ENCODE measurements at places on chromosomes 12 and 14. TPM values are rescaled to one million over a fixed set of nuclear protein-coding genes. Genes with fewer than 3 reads are reported as not detected.

DNA sequence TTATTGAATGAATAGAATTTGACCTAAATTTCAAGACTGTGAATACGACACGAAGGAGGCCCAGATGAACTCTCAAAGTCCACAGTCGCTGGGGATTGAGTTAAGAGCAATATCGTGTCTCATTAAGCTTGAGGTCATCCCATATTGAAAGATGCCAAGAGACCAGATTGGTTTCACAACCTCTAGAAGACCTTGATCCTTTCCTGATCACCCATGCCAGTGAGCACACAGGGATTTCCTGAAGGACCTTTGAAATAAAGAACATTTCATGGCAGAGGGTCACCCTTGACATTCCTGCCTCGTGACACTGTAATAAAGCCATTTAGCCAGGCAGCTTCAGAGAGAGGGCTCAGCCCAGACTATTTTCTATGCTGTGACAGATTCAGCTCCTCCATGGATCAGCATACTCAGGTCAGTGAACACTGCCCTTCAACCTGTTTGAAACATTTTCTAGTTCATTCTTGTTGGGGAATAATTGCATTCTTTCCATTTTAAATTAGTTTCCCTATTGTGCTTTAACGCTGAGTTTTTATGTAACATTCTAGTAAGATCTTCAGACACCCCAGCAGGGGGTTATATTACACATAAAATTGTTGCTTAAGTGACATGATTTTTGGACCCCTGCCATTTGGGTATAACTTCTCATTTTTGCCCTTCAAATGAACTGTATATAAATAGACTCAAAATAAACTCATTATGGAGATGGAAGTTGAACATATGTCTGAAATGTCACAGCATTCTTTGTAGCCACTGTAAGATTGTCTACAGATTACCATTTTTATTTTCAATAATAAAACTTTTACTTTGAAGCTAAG is 213.2 kb downstream of the C12orf50 start:
- DNase-seq = no peak

Gene CLEC4D
- not detected for total RNA-seq

GRCh38 chr12:12899530-12900380 is 8.4 kb downstream of the GPRC5A start:
- DNase-seq = peak; percentile 84

- DNase-seq = peak; percentile 20
These were observed 788 bp downstream of the DDHD1 start for GRCh38 chr14:53152184-53152886.

Gene C14orf180
- not detected for total RNA-seq

DNA sequence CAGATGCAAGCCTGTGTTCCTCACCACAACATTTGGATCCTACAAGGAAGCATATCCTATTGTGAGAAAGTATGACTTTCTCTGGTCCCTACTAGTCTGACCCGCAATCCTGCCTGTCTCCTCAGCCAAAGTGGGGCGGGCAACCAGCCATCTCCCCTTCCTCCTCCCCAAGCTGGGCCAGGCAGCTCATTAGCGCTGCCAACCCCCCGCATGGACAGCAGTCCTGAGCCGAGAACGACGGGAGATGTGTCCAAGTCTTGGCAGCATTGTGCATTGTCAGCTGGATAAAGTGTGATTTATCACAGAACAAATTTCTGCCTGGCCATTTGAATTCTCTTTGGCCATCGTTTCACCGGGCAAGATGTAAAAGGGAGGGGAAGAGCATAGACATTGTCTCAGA is 139.4 kb downstream of the SLC15A4 start:
- DNase-seq = no peak

- DNase-seq = no peak
These were observed 11.6 kb downstream of the CNOT2 start for GRCh38 chr12:70254846-70255245.

GRCh38 chr12:109302358-109302757 is 6.7 kb downstream of the FOXN4 start:
- no peak for DNase-seq

DNA sequence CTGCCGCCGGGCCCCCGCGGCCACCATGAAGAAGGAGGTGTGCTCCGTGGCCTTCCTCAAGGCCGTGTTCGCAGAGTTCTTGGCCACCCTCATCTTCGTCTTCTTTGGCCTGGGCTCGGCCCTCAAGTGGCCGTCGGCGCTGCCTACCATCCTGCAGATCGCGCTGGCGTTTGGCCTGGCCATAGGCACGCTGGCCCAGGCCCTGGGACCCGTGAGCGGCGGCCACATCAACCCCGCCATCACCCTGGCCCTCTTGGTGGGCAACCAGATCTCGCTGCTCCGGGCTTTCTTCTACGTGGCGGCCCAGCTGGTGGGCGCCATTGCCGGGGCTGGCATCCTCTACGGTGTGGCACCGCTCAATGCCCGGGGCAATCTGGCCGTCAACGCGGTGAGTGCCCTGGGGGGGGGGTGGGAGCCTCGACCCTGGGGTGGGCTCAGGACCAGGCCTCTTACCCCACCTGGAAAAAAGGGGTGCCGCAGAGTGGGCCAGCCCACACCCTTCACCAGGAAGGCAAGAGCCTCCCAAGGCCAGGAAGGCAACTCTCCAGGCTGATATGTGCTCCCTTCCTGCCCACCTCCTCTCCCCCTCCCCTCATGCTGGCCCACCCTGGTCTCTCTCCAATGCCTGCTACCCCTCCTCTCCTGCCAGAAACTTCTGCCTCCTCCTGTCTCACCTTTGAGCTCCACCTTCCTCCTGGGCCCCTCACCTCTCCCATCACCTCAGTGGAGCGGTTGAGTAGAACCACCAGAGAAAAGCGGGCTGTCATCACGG is 507 bp downstream of the AQP5 start:
- no peak for DNase-seq

DNA sequence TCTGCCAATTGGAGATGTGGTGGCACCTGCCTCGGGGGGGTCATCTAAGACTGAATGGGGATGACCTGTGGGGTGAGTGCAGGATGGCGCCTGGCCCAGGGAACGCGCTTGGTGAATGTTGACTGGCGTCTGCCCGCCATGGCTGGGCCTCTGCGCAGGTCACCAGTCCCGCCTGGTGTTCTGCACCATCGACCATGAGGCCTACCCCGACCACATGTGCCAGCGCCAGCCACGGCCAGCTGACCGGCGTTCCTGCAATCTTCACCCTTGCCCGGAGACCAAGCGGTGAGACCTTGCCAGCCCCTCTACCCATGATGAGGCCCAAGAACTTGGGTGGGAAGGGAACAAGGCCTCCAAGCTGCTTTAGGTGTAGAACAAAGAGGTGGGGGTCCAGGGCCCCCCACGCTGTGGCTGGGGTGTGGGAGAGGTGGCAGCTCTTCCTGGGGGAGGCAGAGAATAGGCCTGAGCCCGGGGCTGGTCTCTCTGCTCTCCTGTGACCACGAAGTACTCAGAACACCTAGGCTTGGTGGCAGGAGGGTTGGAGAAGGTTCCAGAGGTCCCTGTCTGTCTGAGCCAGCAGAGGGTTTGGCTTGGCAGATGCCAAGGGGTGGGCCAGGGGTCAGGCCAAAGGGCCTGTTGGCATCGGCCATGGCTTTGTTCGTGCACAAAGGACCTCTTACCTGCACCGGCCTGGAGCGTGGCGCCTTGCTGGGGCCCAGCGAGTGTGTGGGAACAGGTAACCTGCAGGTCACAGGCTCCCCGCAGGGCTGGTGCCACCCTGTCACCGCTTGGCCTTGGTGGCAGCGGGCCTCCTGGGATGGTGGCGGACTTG is 15.4 kb downstream of the PAPLN start:
- DNase-seq = no peak

DNA sequence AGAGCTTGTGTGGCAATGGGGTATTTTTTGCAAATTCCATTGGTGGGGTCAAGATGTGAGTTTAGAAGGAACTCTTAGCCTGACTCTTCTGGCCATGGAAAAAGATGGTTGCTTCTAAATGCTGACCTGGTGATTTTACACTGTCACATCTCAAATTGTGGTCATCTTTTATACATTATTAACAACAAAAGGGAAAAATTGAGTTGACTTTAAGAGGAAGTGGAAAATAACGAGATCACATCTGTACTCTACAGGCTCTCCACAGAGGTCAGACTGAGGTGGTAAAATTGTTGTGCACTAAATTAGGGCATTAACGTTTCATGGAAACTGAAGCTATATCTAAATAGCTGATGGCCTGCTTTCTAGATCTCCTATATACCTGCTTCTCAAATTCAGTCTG is 44.7 kb downstream of the PTPN11 start:
- DNase-seq = no peak

DNA sequence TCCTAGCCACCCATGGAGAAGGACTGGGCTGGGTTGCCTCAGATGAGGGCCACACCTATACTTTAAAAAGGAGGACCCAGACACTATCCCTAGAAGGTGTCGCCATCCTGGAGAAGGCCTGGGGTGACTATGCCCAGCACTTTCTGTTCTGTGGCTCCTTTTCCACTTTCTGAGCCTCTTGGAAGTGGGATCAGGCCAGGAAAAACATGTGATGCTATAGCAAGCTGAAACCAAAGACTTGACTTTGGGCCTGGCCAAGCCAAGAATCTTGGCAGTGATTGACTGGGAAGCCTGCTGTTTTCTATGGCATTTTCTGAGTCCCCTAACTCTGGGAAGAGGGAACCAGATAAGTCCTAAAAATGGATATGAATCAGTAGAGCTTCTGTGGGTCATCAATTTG is 332.3 kb downstream of the ZFP36L1 start:
- DNase-seq = no peak

GRCh38 chr12:6367969-6368892 is 7.1 kb downstream of the SCNN1A start:
- no peak for DNase-seq

Gene AQP6
- total RNA-seq = not detected

- DNase-seq = no peak
These were observed 6.3 kb downstream of the SLC25A47 start for GRCh38 chr14:100329233-100330006.

Gene IL26
- not detected for total RNA-seq

GRCh38 chr12:97260786-97261185 is 201.8 kb upstream of the RMST start:
- DNase-seq = no peak

GRCh38 chr12:92118826-92119536 is 26.7 kb downstream of the BTG1 start:
- no peak for DNase-seq

Gene ACADS
- total RNA-seq = 5.3 TPM

- no peak for DNase-seq
These were observed 216.5 kb downstream of the SLC38A4 start for GRCh38 chr12:46609273-46609623.

GRCh38 chr12:89067421-89068187 is 284.7 kb downstream of the DUSP6 start:
- DNase-seq = no peak

GRCh38 chr12:116898669-116899068 is 12.1 kb upstream of the FBXW8 start:
- DNase-seq = no peak

DNA sequence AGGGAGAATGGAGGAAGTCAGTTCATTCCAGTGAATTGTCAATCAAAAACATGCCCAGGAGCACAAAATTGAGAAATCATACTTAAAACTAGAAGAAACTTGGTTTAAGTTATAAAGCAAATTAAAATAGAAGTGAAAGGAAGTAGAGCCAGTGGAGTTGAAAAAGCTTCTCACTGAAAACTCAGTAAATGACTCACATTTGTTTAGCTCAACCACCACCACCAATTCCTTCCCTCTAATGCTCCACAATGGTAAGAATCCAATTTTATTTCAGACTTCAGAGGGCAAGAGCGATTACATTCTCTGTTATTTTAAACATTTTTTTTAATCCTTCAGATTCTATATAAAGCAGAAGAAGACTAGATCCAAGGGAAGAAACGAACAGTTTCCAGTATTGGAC is 19.4 kb downstream of the UTP20 start:
- DNase-seq = no peak

GRCh38 chr12:113427882-113428281 is 5.7 kb downstream of the SDSL start:
- DNase-seq = no peak

GRCh38 chr14:104684449-104684821 is 5.0 kb upstream of the INF2 start:
- DNase-seq = no peak

DNA sequence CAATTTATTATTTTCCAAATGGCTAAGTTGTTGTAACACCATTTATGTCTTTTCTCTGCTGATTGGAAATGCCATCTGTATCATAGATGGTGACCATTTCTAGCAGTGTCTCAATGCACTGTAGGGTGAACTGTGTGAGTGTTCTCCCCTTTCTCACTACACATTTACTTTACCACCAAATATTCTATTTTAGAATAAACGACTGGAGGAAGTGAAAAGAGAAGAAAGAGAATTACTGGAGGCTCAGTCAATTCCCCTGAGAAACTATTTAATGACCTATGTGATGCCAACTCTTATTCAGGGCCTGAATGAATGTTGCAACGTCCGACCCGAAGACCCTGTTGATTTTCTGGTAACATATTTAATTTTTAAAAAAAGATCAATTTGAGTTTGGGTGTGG is 15.5 kb upstream of the PAPOLA start:
- DNase-seq = no peak

DNA sequence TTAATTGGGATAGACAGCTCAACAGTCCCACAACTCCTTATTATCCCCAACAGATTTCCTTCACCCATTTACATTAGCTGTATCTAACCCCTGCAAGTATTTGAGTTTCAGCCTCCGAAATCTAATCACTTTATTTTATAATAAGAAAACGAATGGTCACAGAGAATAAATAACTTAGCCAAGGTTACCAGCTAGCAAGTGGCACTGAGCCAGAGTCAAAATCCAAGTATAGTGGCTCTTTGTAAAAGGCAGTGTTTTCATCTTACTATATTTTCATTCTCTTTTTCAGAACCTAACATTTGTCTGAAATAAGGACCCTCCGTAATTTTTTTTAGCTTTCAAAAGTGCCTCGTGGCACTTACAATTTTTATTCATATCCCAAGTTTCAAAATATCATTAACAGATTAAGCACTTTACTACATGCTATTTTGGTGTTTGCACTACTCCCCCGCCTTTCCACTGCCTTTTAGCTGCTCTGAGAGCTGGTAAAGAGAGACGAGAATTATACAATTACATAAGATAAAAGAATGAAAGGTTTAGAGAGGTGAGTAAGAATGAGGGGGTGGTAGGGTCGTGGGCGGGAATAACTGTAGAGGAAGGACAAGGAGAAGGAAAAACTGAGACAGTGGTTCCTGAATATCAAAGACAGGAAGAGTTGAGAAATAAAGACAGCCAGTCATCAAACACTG is 3.7 kb upstream of the USP15 start:
- DNase-seq = no peak

DNA sequence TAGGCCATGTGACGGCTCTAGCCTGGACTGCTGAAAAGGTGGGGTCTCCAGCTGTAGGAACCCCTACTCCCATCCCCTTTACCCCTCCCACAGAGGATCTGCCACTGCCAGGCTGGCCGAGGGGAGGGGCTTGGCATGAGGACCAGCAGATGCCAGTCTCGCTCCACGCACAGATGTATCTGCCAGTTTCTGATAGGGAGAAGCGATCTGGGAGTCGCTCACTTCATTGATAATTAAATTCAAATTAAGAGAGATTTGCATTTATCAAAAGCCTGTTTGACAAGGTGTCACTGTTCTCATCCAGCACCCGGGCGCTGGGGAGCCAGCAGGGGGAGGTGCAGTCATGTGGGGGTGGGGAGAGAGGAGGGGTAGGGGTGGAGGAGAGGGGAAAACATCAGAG is 217.6 kb upstream of the MYL2 start:
- no peak for DNase-seq

Gene XRCC3
- 20.3 TPM for total RNA-seq

GRCh38 chr12:109729371-109729781 is 15.8 kb downstream of the FAM222A start:
- no peak for DNase-seq
